ENCODE measurements at places on chromosomes 7 and 10.

DNA sequence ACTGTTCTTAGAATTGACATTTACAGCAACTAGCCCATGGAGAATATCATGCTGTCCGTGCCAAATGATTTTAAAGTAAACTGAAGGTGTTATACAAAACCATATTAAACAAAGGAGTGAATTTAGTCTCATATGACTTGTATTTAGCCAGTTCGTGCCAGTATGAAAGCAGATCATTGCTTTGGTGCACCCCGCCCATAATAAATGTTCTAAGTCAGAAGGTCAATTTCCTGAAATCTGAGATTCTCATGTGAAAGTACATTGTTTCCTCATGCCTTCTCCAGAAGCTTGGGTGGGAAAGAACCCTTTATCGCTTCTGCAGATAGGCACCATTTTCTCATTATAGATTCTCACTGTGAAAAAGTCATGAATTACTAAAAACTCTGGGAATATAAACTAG lies 106.4 kb downstream of the CAMK1D start:
- DNase-seq = no peak

GRCh38 chr7:25496476-25497368 lies 268.4 kb upstream of the NPVF start:
- DNase-seq = no peak

GRCh38 chr7:199483-200249 lies 7.3 kb downstream of the FAM20C start:
- DNase-seq = no peak

GRCh38 chr7:46197785-46198540 lies 276.9 kb upstream of the IGFBP3 start:
- DNase-seq = no peak

DNA sequence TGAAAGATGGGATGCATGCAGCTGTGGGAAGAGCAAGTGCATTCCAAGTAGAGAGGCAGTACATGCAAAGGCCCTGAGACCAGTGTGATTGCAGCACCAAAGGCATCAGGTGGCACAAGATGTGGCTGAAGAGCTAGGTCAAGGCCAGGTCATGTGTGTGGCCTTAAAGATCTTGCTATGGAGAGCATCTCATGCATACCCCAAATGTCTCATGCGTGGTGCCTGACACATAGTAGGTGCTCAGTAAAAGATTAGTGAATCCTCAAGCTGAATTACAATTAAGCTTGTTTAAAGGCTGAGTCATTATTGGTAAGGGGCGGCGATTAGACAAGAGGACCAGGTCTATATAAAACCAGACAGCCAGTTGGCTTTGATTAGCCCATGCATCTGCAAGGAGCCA lies 336.6 kb downstream of the FGFR2 start:
- no peak for DNase-seq

GRCh38 chr7:44484482-44485313 lies 5.8 kb downstream of the NUDCD3 start:
- no peak for DNase-seq

GRCh38 chr10:118948786-118949185 lies 80.7 kb upstream of the NANOS1 start:
- DNase-seq = no peak

DNA sequence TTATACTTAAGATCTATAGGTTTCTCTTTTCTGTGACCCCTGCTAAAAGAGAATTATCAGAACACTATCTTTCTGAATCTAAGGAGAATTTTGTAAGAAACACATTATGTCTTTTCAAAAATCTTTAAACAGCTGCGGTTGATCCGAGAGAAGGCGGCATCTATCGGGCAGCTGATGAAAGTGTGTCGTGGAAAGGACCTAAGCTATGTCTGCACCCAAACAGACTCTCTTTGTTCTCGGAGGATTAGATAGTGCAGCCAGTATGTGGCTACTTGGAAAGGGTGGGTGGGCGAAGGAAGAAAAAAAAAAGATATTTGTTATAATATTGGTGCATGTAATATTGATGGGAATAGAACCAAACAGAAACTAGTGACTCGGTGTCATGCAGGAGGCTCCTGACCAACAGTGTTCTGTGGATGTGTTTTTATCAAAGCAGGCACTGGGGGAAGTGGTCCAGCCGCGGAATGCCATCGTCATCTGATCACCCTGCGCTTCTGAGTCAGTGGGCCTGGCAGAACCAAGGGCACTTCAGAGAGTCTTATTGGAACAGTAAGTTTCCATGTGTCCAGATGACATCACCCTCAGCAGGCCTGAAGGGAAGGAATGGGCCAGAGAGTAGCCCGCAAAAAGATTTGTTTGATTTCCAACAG lies 509.7 kb upstream of the AKR1E2 start:
- DNase-seq = no peak

DNA sequence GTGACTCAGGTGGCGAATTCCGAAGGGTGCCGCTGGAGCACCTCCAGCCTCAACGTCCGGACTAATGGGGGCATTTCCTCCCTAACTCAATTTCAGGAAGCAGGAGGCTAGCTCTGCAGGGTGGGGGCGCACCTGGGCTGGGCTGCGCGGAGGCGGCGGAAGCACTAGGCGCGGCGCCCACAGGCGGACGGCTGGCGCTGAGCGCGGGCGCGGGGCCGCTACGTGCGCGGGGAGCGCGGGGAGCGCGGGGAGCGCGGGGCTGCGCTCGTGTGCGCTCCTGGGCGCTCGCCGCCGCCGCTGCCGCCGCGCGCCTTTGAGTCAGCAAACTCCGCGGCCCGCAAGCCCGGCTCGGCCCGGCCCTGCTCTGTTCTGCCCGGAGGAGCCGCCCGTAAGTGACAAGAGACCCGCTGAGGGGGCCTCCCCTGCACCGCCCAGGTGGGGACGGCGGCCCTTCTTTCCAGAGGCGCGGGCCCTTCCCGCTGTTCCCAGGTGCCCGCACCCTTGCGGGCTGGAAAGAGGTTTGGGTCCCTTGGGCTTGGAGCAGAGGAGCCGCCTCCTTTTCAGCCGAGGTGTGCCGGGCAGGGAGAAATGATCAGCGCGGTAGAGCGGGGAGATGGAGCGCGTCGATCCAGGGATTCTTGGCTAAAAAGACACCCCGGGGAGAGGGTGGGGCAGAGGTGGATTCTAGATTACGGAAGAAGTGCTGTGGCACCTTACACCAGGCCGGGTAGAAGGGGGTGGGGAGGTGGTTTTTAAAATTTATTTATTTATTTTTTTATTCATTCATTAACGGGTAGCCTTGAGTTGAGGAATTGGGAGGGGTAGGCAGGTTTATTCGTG lies at the start of gene SNX10:
SNX10 (plus strand) TSS at position 164 of the 840 bp plus-strand sequence. CDS start 54,581 bp downstream, outside the sequence.
- peak; percentile 69 for DNase-seq

- DNase-seq = no peak
Measured at GRCh38 chr10:46301721-46302479, 15.1 kb downstream of the ANTXRL start.

- DNase-seq = no peak
Measured at GRCh38 chr7:30750683-30751650, 968 bp upstream of the INMT start.

- DNase-seq = no peak
Measured at GRCh38 chr7:132799081-132799413, 222.8 kb upstream of the PLXNA4 start.

- DNase-seq = no peak
Measured at GRCh38 chr10:60777696-60778213, 523 bp upstream of the CDK1 start.

DNA sequence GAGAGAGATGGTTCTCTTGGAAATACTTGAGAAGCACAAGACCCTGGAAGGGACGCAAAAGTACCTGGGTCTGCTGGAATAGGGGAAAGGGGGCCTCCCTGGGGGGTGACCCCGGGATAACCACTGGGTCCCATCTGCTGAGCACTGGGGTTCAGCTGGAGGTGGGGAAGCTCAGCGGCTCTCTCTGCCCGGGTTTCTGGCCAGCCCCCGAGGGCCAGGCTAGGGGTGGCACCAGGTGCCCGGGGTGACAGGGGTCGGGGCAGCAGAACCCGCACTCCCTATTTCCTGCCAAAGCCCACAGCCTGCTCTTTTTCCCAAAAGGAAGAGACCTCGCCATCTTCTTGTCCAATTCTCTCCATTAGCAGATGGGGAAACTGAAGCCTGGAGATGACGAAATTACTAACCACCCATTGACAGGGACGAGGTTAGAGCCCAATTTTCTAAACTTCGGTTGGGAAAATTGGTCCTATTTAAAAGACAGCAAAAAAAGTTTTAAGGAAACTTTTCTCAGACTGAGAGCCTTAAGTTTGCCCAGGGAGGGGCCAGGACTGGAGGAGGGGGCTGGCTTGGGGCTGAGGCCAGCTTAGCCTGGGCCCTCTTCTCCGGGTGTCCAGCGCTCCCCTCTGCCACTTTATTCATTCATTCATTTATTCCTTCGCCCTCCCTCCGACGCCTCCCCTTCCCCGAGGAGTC lies 17.8 kb upstream of the GATA3 start:
- DNase-seq = no peak

GRCh38 chr10:4527281-4527970 lies 298.6 kb upstream of the AKR1E2 start:
- no peak for DNase-seq

DNA sequence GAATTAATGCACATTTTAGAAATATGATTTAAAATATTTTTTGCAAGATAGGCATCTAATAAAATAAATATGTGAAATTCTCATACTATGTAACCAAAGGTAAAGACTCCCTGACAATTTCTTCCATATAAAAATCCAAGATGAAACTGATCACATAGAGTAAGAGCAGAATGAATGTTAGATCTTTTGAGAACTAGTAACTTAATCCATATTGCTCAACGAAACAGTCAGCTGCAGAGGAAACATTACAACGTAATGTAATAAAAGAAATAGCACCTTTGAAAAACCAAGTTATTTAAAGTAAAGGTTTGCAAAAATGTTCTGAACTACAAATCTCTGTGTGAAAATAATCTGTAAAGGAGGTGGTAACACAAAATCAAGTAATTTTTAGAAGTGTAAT lies 28.8 kb downstream of the HACD1 start:
- no peak for DNase-seq

DNA sequence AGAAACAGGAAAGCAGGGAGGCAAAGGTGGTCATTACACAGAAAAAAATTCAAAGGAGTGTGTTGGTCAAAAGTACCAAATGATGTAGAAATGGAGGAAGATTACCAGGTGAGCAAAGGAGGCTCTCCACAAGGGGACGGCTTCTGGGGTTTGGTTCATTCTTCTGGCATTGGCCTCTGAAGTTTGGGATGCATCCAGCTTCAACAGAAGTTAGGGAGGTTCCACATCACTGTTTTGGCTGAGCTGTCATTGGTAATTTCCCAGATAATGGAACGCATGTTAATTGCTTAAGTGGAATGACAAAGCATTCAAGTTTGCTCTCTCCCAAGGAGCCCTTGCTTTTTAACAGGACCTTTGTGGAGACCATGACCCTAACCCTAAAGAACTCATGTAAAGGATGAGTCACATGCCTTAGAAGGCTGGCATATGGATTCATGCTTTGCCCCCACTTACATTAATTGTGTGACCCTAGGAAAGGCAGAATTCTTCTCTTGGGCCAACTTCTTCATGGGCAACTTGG lies 398.6 kb downstream of the GPAM start:
- no peak for DNase-seq

DNA sequence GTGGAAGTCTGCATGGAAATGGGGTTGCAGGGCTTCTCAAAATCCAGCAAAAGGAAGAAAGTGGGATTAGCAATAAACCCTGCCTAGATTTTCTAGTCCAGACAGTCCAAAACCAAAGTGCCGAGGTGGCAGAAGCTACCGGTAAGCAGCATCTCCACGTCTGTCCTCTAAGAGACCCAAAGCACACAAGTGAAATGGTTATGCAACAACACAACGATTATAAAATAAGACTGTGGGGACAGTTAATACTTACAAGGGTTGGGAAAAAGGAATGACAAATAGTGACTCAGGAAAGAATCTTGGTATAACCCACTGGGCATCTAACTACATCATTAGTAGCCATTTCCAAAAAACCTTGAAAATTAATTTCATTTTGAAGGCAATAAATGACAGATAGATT lies 24.7 kb downstream of the CREB3L2 start:
- DNase-seq = no peak

DNA sequence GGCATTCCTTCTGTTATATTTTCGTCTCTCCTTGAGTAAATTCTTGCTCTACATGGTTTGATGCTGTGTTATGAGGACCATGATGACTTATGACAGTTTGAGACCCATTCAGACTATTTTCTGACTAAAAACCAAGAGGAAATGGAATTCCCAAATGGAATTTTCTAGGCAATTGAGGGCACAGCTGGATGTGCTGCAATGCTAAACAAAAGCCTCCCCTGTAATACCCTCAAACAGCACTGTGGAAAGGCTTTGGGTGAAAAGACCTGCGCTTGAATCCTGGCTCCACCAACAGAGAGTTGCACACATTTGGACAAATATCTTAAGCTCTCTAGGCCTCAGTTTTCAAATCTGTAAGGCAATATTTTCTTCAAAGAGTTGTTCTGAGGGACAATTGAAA lies 129.1 kb downstream of the PRKG1 start:
- no peak for DNase-seq

DNA sequence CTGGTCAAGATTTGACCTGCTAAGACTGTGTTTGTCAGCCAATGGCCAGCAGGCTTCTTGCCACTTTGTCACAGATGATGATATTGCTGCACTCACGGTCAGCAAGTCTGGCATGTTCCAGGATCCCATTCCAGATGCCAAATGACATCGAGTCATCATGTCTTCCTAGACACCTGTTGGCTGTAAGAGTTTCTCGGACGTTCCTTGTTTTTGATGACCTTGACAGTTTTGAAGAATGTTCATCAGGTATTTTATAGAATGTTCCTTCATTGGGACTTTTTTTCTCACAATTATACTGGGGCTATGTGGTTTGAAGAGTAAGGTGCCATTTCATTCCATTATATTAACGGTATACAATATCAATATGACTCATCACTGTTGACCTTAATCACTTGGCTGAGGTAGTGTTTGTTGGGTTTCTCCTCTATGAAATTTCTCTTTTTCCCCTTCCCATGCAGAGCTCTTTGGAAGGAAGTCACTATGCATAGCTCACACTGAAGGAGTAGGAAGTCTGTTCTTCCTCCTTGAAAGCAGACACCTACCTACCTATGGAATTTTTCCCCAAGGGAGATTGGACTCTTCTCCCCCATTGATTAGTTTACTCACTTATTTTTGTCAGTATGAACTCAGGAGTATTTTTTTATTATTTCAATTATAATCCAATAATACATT lies 31.6 kb downstream of the HECW1 start:
- no peak for DNase-seq

DNA sequence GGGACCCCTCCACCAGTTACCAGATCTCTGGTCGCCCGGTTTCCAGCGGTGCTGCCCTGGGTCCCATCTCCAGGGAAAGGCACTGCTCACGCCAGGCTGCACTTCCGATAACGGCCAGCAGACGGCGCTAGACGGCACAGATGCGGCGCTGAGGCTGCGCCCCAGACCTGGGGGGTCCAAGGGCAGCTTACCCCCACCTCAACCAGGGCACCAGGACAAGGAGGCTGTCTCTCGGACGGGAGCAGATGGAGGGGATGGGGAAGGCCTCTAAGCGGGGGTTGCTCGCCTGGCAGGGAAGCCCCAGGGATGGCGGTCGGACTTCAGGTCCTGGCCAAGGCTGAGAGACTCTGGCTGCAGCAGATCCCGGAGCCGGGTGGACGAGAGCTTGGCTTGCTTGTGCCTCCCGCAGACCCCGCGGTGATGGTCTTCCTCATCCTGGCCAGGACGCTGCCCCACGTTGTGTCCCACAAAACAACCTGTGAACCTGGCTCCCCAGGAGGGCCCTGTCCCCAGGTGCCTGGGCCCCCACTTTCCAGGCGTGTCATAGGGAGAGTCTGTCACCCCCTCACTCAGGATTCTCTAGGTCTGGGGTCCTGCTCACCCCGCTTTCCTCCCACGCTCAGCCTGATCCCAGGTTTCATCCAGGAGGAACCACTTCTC lies 23.9 kb upstream of the ZNF716 start:
- no peak for DNase-seq

GRCh38 chr7:40221836-40222235 lies 87.0 kb downstream of the SUGCT start:
- no peak for DNase-seq

- no peak for DNase-seq
Measured at GRCh38 chr10:78312197-78313047, 278.8 kb downstream of the RPS24 start.

Measured in stimulated activated CD4-positive, alpha-beta T cell treated with anti-CD3 and anti-CD28 coated beads, Interleukin-4, amount 100 ng/mL, for 1 hour (primary cell).